ENCODE measurements at places on chromosomes 3 and 15.

DNA sequence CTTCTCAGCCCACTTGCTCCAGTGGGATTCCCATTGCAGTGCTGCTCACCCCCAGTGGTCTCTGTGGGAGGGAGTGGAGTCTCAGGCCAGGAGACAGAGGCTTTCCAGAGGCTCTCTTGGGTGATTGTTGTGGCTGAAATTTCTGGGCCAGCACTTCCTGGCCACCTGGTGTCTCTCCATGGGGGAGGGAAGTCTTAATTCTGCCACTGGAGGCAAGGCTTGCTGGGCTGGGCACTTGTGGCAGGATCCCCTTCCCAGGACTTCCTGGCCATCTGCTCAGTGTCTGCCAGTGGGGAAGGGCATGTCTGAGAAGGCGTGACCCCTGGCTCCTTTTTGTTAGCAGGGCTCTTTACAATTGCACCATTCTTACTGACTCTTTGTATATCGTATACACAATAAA is 351.8 kb downstream of the GABRB3 start:
- DNase-seq = no peak

- DNase-seq = no peak
These were observed 343.7 kb downstream of the EPHB1 start for GRCh38 chr3:135138776-135139175.

- DNase-seq = no peak
These were observed 275.5 kb downstream of the FAM43A start for GRCh38 chr3:194961149-194961548.

- DNase-seq = no peak
These were observed 40.0 kb downstream of the ATG7 start for GRCh38 chr3:11312166-11312565.

DNA sequence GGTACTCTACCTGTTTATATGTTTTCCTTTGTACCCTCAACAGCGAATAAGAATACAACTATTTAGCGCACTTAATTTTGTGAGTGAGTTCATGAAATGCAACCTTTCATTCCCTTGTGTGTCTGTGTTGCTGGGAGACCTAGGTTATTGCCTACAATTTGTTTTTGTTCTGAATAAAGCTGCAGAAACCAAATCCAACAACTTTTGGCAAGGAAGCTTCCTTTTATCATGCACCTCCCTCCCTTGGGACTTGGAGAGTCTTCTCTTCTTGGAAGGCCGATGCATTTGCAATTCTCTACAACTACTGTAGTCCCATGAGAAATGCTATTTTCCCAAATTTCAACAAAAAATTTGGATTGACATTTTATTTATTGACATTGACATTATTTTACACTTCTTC is 1002.4 kb upstream of the CADM2 start:
- no peak for DNase-seq

Measured in SW 1271 (cell line).